ENCODE measurements at places on chromosomes 12 and 14.

- DNase-seq, result no peak
Observed at GRCh38 chr12:33012226-33012625, 115.6 kb upstream of the PKP2 start.

GRCh38 chr12:25372969-25373817 is 122.5 kb upstream of the KRAS start:
- no peak for DNase-seq

DNA sequence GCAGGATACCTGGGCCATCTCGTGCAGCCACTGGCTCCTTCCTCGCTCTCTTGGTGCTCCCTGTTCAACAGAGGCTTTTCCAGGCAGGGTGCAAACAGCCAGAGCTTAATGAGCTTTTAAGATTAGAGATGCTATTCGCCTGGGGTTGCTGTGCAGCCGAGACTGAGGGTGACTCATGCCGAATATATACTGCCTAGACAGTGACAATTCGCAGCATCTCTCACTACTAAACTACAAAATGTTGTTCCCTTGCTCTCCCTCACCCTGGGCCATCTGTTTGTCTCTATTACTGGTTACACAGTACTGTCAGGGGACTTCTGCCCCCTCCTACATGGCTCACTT is 26.0 kb upstream of the TESC start:
- no peak for DNase-seq

GRCh38 chr12:104649921-104650320 is 193.2 kb downstream of the CHST11 start:
- DNase-seq, result no peak

DNA sequence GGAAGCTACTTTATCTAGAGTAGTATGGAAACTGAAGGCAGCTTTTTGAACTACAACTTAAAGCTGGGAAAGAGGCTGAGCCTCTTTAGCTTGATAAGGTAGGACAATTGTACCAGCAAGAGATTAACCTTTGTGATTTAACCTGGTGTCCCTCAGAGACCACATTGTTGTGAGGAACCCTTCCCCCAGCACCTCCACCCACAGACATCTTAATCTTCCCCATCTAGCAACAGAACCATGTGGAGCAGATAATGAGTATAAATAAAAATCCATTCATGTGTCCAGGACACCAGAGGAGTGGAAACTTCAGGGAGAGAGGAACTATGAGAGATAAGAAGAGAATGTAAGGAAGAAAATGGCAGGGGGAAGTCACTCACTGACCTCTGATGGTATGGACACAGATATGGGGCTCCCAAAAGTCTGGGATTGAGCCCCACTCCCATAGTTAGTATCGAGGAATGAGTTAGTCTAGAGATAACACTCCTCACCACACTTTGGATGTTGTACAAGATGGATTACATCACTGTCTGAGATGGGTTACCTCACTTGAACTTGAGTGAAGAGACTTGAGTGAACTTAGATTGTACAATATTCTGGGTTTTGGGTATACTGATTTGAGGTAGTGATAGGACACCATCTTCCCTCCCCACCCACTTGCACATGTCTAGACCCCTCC is 33.9 kb upstream of the SLC38A2 start:
- no peak for DNase-seq

GRCh38 chr12:1740161-1740948 is 49.5 kb downstream of the ADIPOR2 start:
- no peak for DNase-seq

GRCh38 chr14:71117839-71118743 is 210.8 kb downstream of the PCNX1 start:
- DNase-seq, result no peak

DNA sequence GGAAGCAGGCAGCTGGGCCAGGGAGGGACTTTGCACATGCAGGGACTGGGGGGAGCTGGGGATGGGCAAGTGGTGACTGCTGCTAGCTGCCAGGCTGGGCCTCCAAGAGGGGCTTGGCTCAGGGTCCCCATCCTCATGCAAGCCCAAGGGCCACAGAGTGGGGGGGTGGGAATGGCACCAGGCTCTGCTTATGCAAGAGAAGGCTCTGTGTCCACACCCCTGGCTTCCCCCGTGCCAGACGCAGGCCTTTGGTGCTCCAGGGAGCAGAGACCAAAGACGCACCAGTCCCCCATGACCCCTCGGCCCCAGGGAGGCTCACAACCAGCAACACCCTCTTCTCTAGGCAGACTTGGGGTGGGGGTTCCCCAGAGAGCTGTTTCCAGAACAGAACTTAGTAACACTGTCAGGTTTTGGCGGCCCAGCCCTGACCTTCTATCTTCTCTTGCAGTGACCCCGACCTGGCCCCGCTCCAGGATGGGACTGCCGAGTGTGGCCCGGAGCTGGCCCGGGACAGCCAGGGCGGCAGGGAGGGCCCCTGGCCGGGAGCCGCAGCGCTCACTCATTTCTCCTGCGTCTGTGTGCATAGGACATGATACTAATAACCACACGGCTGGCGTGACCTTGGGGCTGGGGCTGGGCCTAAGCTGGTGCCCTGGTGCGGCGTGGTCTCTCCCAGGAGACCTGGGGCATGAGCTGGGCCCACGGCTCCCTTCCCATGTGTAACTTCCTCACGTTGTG is 14.3 kb downstream of the XRCC3 start:
- DNase-seq, result no peak

- DNase-seq, result no peak
Observed at GRCh38 chr14:92744198-92744597, 4.2 kb downstream of the LGMN start.

- no peak for DNase-seq
Observed at GRCh38 chr12:47718531-47718930, 6.8 kb downstream of the ENDOU start.

Data from hematopoietic multipotent progenitor cell (in vitro differentiated cells).